CD4-positive, alpha-beta T cell treated with Interferon alpha-2 for 1 hour (primary cell): ENCODE measurements at places on chromosomes 12 and 14.

DNA sequence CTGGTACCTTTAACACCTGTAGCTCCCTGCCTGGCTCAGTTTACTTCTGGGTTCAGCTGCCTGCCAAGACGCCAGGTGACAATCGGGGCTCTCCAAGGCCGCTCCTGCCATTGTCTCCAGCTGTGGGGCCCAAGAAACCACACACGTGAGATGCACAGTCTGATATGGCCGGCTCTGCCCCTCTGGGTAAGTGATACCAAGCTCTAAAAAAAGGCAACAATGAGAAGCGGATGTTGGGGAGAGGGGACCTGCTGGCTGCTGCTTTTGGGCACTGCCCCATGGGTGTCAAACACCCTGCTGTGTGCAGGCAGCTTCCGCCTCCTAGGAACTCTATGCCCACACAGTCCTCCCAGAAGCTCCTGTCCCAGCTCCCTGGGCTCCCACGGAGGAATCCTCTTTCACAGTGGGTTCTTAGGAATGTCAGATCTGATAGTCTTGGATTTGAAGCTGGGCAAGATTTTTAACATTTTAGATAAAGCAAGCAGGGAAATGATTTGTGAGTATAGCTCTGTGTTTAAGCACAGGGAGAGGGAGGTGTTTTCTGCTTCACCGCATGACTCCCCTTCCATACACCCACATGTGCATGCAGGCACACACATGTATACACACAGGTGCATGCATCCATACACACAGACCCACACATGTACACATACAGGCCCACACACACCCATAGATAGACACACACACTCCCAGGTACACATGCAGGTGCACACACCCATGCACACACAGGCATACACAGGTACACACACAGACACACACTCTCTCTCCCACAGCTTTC is 1135.8 kb downstream of the BCL11B start:
- DNase-seq = peak; percentile 42

GRCh38 chr12:120257041-120257821 is 8.3 kb downstream of the PXN start:
- DNase-seq = no peak

GRCh38 chr12:131640525-131640924 is 70.4 kb upstream of the SFSWAP start:
- no peak for DNase-seq

GRCh38 chr12:106309671-106310505 is 7.4 kb downstream of the TCP11L2 start:
- DNase-seq = no peak

DNA sequence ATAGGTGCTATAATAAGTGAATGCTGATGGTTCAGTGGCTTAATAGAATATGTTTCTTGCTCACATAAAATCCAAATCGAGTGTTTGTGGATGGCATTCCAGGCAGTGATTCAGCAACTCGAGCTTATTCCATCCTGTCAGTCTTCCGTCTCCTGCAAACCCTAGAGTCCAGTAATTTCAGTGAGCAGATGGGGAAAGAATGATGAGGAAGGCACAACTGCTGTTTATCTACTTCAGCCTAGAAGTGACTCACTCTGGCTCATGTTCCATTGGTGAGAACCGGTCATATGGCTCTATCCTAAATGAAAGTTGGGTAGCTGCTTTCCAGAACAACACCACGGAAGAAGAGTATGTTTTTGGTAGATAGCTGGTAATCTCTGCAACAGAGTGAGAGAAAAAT is 421.8 kb upstream of the PDE3A start:
- no peak for DNase-seq

DNA sequence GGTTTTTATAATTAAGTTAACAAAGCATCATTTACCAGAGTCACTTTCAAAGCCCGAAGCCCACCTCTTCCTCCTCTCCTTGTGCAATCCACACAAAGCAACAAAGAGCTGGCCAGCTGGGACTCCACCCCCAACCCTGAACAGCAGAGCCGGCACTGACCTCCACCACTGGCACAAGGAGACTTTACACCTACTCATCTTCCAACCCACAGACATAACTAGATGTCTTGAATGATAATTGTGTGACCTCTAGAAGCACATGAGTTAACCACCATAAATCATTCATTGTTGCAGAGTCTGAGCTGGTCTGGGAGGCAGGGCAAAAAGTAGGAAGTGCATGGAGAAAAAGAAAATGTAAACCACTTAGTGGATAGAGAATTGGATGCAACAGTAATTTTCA is 72.2 kb downstream of the ST8SIA1 start:
- DNase-seq = no peak
